ENCODE measurements at places on chromosomes 5 and 9.
A peak's percentile ranks its signal among the peaks of the same experiment; 100 is the strongest.

- DNase-seq = no peak
These were observed 45.5 kb downstream of the ECPAS start for GRCh38 chr9:111438541-111439235.

GRCh38 chr9:4566806-4567205 lies 76.5 kb downstream of the SLC1A1 start:
- DNase-seq = no peak

GRCh38 chr5:33774341-33774740 lies 117.4 kb downstream of the ADAMTS12 start:
- no peak for DNase-seq

DNA sequence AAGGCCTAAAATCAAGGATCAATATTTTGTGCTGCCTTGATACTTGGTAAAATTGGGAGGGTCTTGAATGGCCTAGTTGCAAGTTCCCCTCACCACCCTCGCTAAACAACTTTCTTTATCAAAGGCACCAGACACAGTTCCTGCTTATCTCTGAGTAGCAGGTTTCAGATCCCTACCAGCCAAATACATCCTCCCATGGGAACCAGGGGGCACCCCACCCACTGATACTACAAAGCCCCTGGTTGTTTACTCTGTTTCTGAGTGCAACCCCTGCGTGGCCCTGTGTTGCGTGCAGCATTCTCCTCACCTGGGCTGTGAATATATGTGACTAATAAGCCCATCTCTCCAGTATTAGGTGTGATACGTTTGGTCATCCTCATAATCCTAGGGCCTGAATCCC lies 314.9 kb downstream of the DRD1 start:
- no peak for DNase-seq

- DNase-seq = peak; percentile 30
These were observed 16.7 kb upstream of the MTMR12 start for GRCh38 chr5:32329395-32329834.

- no peak for DNase-seq
These were observed 90.6 kb upstream of the HAND1 start for GRCh38 chr5:154568589-154568988.

DNA sequence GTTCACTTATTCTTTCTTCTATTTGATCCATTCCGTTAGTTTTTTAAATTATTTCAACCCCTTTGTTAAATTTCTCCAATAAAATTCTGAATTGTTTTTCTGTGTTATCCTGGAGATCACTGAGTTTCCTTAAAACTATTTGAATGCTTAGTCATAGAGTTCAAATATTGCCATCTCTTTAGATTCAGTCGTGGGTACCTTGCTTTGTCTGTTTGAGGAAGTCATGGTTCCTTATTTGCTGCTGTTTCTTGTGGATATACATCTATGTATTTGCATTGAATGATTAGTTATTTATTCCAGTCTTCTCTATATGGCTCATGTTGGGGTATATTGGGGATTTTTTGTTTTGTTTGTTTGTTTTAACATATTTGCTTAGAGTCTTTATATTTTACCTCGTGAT lies 80.6 kb downstream of the HINT1 start:
- DNase-seq = no peak

DNA sequence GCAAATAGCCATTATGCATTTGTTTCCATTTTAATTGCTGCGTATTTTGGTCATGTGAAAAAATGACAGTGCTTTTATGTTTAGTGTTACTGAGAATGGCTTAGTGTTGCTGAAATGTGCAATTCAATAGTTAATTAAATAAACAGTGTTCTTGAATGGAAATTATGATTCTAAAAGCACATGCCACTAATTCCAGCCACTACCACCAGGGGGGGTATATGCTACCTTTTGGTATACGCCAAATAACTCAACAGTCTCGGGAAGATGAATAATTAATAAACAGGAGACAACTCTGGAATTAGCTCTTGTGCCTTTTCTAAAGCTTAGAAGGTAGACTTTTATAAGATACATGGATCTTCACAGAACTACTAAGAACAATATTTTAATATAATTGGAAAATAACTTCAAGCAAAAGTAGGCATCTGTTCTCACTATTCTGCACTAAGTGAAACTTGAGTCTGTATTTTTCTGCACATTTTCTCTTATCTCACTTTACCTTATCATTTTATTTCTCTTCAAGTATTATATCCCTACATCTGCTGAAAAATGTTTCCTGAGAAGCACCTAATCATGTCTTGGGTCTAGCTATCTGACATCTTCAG lies 83.5 kb upstream of the MINAR2 start:
- no peak for DNase-seq

DNA sequence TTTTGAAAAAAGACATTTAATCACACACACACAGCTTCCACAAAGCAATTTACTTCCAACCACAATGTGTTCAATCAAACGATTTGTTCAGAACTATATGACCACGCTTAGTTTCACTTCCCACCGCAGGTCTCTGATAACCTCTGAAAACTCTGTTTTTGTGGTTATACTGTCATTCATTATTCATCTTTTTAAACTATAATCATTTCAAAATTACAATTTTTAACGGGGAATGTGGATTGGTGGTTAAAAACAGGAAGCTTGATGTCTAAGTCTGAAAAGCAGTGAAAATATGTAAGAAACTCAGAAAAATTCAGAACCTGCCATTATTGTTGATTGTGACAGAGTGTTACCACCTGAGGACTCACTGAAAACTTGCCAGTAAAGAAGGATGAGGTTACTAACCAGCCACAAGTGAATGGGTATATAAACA lies 12.7 kb upstream of the TMEM174 start:
- no peak for DNase-seq

DNA sequence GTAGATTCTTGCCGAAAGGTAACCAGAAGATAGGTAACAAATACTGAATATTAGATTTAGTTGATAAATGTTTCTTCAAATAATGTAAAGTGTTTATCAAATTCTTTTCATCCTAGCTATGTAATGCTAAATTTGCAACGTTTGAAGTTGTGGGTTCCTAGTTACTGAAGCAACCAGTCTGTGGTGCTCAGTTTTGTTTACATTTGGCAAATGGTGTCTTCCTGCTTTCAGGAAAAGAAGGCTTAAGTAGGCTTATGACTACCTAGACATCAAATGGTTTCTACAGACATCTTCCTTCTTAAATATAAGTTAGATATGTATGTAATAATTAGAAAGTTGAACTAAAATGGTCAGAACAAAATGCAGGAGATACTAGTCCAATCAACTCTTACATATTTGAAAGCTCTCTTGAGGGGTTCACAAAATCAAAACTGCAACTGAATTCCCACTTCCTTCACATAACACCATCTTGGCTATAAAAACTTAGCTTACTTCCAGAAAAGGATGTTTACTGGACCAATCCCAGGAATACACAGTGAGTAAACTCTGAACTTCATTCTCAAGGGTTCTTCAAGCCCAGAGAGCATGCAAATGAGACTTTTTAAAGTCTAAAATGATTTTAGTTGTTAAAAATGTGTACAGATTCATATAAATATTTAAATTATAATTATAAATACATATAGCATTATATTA lies 125.7 kb upstream of the ITGA1 start:
- DNase-seq = no peak

DNA sequence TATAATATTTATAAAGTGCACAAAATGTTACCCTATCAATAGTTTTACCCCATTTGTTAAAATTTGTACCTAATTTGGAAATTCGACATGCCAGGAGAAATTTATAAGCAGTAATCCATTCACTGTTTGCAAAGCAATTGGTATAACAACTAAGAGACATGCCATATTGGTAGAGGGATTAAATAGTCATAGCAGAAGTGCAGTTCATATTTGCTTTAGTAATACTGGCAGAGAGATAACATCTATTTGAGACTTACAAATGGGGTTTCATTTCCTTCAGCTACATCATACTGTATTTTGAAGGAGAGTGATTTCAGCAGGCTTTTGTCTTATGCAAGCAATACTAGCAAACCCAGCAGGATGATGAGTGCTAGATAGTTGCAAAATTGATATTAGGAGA lies 610.4 kb upstream of the CDH10 start:
- DNase-seq = no peak

DNA sequence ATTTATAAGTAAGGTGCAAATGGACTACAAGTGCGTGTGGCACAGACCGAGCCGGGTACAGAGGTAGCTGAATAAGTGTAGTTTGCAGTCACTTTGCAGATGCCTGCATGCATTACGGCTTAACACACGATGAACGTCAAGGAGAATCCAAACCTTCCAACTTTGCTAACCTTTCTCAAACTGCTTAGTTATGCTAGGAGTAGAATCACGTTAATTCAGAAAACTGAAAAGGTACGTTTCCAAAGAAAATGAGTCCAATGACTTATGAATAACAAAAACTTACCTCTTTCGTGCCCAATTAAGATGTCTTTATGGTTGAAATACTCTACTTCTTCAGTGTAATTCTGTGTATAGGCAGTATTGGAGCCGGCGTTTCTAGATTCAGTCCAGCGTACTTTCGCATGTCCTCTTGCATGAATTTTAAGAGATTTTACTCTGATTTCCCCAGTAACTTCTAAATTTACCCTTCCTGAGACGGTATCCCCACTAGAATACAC lies 539 bp downstream of the ARRDC3 start:
- DNase-seq = no peak

- DNase-seq = no peak
These were observed 115.7 kb downstream of the PAPPA start for GRCh38 chr9:116269250-116269649.

DNA sequence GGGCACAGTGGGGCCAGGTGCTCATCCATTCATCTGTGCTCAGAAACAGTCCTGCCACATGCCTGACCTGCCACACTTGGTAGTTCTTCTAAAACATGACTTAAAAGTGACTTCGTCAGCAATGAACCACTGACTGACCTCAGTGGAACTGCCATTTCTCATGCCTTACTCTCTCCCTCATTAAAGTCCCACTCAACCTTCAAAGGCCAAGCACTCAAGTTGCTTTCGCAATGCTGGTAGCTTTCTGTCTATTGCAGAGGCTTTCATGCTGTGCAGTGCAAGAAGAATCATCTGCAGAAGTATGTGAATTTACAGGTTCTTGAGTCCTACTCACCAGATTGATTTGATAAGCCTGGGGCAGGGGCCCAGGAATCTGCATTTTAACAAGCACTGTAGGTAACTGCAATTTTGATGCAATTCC lies 23.9 kb downstream of the B4GALT1 start:
- no peak for DNase-seq

DNA sequence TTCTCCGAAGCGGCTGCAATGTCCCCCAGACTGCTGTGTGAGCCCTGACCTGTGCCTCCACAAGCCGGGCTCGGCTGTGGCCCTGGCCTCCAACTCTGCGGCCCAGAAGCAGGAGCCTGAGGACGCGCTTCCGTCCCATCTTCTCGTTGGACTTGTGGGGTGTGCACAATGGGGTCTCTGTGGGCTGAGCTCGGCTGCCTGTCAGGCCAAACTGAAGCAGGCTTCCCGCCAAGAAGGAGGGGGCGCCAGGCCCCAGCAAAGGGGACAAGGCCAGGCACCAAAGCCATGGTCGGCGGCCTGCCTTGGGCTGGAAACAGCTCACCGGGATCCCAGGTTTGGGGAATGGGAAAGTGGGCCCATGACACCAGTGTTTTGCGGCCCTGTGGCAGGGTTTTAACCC lies 4.1 kb downstream of the NOTCH1 start:
- DNase-seq = no peak

GRCh38 chr9:100431886-100432285 lies 4.9 kb downstream of the MSANTD3 start:
- DNase-seq = no peak

GRCh38 chr5:92421942-92422341 lies 1038.8 kb upstream of the ARRDC3 start:
- DNase-seq = no peak

DNA sequence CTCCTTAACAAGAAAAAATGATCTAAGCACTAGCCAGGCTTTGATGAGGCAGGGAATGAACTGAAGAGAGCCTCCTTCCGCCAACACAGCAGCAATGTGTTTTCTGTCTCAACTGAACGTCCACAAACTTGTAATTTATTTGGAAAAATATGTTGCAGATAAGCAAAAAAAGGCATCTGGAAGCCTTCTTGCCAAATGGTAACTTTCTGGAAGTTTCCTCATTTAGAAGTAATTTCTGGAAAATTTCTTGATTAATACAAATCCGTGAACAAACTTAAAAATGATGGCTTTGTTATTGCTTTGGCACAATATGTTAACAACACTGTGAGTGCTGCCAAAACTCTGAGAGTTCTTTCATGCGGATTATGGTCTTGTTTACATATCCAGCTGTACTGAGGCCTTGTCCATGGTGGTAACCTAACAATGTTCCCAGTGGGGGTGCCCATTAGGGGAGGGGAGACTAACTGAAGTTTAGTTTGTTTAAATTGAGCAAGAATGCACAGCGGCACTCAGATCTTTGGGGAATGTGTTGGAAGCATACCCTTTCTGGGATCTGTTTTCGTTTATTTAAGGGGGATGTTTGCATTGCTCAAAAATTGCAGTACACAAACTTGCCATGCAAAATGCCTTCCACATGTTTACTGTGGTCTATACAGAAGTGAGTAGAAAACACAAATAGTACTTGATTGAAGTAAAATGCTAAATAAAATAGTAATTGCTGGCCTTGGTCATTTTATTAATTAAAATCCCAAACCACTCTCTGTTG lies 334.7 kb downstream of the NR2F1-AS1 start:
- no peak for DNase-seq

DNA sequence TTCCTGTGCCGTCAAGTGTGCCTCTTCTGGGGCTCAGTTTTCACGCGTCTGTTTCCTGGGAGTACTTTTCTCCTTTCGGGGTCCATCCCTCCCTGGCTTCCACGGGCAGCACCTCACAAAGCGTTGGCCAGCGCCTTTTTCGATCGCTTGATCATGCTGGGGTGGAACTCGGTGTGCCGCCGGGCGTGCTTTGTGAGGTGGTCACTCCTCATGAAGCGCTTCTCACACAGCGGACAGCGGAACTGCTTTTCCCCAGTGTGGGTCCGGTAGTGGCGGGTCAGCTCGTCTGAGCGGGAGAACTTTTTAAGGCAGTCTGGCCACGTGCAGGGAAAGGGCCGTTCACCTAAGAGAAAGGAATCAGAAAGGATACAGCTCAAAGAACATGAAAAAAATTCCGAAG lies 26.8 kb downstream of the KLF9 start:
- DNase-seq = no peak

- DNase-seq = no peak
These were observed 82.3 kb downstream of the SECISBP2 start for GRCh38 chr9:89400403-89401116.

DNA sequence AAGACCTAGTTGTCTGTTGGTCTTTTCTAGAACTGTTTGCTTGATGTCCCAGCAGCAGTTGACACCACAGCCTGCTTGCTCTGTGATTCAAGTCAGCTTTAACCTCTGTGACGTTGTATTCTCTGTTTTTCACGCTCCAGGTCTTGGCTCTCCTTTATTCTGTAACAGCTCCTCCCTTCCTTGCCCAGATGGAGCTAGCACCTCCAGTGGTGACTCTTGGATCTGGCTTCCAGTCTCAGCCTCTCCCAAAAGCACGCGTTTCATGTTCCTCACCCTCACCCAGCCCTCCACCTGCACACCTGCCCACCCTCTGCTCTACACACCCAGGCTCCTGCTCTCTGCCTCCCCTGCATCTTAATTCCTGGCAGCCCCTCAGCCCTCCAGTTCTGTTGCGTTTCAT lies 50.6 kb downstream of the DMRT1 start:
- no peak for DNase-seq

DNA sequence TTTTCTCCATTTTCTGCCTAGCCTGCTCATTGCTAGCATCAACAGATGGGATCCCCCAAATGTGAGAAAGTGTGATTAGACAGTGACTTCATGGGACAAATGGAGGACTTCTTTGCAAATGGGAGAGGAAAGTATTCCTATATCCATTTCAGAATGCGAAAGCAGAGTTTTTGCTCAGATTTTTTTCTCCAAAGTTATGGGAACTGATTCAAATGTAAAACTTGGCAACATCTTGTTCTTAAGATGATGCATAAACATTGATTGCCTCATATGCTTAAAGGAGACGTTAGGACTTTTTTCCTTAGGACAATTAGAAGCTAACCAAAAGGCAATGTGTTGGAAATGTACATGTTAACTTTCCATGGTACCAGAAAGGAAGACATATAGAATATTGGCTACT lies 704.3 kb upstream of the ZNF608 start:
- no peak for DNase-seq
